Stimulated activated CD8-positive, alpha-beta memory T cell treated with anti-CD3 and anti-CD28 coated beads, Interleukin-4, amount 100 ng/mL, for 1 hour (primary cell): ENCODE measurements at places on chromosomes 6 and 20.
A peak's percentile ranks its signal among the peaks of the same experiment; 100 is the strongest.

DNA sequence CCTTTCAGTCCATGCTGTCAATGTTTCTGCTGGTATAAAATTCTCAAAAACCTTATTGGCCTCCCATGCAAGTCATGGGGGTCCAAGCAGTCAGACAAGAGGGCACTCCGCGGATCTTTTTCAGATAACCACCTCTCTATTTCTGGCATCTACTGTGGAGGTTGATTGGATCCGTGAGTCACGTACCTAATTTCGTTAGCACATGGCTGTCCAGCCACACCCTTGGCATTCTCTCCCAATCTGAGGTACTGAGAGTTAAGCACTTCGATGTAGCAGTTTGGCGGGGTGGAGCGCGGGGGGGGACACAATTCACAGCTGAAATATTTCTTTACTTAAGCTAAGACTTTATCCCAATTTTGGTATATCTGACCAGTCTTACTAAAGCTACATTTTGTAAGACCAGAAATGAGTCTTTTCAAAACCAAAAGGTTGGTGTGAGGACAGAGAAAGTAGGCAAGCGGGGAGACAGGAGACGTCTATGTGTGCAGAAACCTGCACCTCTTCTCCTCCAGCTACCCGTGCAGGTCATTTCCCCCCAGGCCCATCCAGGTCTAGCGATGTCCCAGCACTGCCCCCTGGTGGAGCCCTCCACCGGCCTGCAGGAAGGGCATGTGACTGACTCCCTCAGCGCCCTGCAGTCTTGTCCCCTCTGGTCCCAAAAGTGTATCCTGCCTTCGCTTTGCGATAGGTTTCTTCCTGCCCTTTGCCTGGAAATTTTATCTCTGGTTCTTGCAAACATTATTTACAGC, 113.1 kb downstream of the ADAT2 start:
- no peak for DNase-seq

GRCh38 chr6:159151266-159151855, 17.8 kb upstream of the FNDC1 start:
- no peak for DNase-seq

- no peak for DNase-seq
These were observed 91.2 kb downstream of the DLL1 start for GRCh38 chr6:170199716-170200115.

DNA sequence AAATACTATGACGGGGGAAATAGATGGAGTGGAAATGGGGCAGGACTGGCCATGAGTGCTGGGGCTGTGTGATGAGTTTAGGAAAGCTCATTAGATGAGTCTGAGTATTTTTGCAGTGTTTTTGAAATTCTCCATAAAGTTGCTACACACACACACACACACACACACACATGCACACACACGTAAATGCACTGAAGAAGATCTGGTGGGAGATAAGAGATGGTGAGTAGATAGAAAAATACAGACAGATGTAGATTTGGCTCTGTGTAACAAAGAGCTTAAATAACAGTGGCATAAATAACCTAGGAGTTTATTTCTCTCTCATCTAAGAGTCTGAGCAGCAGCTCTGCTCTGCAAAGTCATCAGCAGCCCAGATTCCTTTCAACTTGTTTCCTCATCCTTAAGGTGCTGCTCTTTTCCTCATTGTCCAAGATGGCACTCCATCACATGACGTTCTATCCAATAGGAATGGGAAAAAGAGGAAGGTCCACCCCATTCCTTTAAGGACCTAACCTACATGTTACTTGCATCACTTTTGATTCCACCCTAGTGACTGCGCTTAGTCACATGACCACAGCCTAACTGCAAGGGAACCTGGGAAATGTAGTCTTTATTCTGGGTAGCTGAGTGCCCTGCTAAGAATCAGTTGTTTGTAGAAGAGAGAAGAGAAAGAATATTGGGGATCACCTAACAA, 76.4 kb downstream of the EYA2 start:
- no peak for DNase-seq

DNA sequence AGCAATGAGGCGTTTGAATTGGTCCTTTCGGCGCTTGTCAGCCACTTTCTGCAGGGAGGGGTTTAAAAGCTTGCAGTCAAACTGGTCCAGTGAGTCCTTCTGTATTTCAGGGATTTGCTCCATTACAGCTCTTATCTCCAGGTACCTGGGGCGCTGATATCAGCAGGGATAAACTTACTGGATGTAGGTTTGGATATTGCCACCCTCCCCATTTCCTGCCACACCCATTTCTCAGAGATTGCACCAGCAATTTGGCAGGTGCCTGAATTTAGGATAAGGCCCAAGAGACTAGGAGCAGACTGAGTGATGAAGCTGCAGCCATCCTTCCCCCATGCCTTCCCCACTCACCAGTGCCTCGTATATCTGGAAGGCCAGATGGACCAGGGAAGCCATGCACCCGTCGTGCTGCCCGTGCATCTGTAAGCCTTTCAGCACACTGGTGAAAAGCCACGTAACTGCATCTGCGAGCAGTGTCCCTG, 7.6 kb downstream of the POLR1C start:
- no peak for DNase-seq

GRCh38 chr6:124873066-124873410, 89.2 kb upstream of the RNF217 start:
- DNase-seq = no peak

GRCh38 chr6:142944124-142945048, 590 bp downstream of the HIVEP2 start:
- peak; percentile 93 for DNase-seq

DNA sequence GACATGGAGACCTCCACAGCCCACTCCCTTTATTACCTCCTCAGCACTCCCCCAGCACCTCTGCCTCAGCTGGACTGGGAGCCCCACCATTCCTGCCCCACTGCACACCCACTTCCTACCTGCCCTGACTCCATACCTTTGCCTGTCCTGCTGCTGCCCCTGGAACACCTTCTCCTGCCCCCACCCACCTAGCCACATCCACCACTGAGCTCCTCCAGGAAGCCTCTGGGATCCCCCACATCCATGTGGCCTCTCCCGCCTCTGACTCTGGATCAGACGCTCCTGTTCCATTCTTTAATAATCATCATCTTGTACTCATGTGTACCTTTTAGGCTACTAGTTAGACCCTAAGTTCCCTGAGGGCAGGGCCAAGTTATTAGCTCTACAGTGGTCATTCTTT, 2.2 kb upstream of the SDCBP2 start:
- DNase-seq = no peak
